Chondrocyte (in vitro differentiated cells): ENCODE measurements at places on chromosomes 16 and 17. TPM values are rescaled to one million over a fixed set of nuclear protein-coding genes. Genes with fewer than 3 reads are reported as not detected.

OR3A3 gene
- not detected in 3 replicates for total RNA-seq

HBQ1 gene
- 0.74 TPM in 1 of 3 replicates, not detected in the others for total RNA-seq

PLA2G10 gene
- total RNA-seq = not detected in 3 replicates

TBC1D3K gene
- total RNA-seq = not detected in 3 replicates

NPIPA5 gene
- total RNA-seq = 6.9 to 11.5 TPM (median 7.7 TPM) in 3 replicates

DNA sequence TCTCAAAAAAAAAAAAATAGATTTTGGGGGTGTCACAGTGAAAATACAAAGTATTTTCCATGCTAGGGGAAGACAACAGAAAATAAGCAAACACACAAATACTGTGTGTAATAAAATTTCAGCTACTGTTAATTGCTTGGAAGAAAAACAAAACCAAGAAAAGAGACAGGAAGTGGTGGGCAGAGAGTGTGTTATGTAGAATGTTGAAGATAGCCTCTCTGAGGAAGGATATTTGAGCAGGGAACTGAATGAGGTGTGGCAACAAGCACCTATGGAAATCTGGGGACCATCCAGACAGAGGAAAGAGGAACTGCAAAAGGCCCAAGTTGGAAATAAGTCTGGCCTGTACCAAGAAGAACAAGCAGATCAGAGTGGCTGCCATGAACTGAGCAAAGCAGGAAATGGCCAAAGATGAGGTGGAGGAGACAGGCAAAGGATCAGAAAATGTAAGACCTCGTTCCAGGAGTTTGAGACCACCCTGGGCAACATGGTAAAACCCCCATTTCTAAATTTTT, 7.8 kb upstream of the USP31 start:
- DNase-seq = no peak

GRCh38 chr17:835263-835662, 53.1 kb downstream of the MRM3 start:
- no peak for DNase-seq

GRCh38 chr17:78400581-78401240, 22.3 kb downstream of the PGS1 start:
- no peak for DNase-seq

DNA sequence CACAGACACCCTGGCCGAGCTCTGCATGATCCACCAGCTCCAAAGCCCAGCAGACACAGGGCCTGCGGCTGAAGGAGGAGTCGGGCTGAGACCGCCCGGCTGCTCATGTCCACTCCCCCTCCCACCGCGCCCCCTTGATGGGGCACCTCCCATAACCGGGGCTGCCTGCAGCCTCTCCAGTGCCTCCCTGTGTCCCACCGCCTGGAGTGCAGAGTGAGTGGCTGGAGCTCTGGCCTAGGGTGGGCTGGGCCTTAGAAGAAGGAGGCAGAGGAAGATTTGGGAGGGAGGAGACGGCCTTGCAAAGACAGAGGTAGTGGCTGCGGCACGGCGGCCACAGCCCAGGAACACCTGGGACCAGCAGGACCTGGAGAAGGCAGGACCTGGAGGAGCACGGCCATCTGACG, 4.0 kb downstream of the CBFA2T3 start:
- no peak for DNase-seq

DNA sequence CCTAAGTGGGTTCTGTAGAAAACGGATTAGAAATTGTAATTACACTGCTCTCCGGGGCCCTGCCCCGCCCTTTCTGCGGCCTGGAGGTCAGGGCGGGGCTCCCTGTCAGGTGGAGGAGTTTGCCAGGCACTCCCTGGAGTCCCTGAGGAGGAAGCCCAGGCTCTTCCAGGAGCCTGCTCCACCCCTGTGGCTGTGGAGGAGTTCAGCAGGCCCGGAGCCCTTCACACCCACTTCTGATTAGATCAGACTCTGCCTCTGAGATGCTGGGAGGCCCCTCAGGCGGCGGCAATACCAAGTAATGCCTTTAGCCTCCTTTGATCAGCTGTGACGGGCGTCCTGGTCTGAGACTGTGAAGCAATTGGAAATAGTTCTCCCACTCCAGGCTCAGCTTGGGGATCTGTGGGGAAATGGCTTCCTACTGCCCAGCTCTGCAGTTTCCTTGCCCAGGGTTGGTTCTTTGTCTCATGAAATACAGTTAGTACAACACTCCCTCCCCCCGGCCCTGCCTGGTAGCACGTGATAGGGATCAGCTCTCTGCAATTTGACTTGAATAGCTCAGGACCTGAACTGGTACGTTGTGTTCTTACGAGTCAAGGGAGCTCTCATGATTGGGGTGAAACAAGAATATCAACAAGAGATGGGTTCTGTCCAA, 22.3 kb downstream of the BAIAP2 start:
- no peak for DNase-seq

DNA sequence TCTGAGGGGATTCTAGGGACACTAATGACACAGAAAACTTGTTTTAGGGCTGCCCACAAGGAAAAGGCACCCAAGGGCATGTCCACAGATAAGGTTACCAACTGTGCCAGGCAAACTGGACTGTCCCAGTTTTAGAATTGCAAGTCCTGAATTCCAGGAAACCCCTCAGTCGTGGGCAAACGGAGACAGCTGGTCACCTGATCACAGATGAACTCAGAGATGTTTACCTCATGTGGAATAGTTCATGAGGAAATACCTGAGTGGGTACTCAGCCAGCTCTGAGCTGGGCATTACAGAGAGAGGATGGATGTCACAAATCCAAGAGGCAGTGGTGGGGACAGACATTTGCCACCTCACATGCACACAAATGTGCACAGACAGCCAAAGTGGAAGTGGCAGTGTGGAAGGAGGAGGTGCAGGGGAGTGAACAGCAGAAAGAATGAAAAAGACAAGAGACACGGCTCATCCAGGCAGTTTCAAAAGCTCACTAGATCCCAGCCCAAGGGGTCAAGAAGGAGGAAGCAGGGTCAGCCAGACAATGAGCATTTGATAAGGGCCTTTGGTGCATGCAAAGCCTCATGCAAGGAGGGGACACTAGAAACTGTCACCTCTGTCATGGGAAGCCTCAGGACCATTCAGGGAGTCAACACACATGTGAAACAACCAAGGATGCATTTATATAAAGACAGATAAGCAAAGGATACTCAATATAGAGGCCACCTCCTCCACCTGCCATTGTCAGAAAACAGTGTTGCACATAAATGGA, 24.8 kb downstream of the TTLL6 start:
- DNase-seq = no peak

DNA sequence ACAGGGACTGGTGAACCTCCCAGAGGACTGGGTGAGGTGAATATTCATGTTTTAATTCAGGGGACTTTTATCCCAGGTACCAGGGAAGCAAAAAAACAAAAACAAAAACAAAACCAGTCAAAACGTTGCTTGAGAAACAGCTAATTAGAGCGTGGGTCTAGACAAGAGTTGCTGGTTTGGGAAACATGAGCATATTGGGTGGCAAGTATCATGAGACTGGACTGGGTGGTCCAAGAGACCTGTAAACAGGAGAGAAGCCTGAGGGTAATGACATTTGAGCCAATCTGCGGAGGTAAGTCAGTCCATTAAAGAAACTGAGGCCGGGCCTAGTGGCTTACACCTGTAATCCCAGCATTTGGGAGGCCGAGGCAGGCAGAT, 11.5 kb upstream of the BPTF start:
- no peak for DNase-seq

DNA sequence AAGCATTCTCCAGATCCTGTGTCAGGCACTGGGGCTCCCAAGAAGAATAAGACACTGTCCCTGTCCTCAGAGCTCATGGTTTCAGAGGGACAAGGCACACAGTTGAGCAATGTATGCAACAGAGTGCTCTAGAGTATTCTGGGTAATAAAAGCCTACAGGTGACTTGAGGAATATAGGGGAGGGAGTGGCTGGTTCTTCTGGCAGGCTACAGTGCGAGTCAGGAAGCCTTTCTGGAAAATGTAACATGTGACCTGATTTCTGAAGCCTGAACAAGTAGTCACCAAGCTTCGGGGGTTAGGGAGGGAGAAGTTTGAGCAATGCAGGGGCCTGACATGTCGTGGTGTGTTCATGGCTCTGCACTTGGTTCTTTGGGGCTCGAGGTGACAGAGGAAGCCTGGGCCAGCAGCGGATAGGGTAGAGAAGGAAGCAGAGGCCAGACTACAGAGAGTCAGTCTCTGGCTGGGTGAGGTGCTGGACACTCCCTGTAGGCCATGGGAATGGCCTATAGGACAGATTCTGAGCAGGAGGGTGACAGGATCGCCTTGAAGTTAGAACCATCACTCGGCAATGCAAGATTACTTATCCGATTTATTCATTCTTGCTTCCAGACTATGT, 16.0 kb upstream of the LRRC75A start:
- no peak for DNase-seq

DNA sequence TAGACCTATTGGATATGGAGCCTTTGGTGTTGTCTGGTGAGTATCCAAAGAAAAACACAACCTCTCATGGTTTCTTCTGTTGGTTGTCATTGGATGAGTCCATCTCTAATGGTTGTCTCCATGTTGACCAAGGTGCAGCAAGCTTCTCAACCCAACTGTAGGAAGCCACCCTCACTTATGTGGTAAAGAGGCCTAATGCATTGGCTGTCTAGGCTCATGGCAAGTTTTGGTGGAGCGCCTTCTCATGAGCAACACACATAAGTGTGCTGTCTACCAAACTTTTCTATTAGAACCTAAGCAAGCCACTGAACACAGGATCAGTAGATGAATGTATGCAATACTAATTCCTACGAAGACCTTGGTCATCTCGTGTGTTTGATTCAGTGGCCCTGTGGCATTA, 819 bp downstream of the NLK start:
- no peak for DNase-seq

GRCh38 chr16:2712063-2712441, 8.0 kb downstream of the PRSS27 start:
- DNase-seq = no peak
